ENCODE measurements at places on chromosomes 1 and 21. TPM values are rescaled to one million over a fixed set of nuclear protein-coding genes. Genes with fewer than 3 reads are reported as not detected.

GRCh38 chr21:46189213-46189958, 5.1 kb upstream of the SPATC1L start:
- no peak for DNase-seq

DNA sequence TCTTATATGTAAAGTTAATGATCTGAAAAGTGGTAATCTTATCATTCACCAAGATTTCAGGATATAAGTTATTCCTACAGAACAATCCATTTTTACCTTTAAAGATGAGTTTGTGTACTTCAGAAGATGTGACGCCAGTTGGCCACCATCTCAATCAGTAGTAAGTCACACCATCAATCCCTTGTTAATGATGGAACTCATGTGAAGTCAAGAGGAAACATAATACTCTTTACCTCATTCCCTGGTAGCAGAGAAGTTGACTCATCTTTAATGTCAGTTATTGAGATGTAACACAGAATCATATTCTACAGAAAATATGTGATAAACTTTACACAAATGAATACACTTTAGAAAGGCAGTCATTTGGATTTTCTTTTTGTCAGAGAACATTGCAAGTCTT, 38.2 kb downstream of the MRPL39 start:
- DNase-seq, result no peak

GRCh38 chr1:176315519-176316220, 108.6 kb upstream of the COP1 start:
- no peak for DNase-seq

DNA sequence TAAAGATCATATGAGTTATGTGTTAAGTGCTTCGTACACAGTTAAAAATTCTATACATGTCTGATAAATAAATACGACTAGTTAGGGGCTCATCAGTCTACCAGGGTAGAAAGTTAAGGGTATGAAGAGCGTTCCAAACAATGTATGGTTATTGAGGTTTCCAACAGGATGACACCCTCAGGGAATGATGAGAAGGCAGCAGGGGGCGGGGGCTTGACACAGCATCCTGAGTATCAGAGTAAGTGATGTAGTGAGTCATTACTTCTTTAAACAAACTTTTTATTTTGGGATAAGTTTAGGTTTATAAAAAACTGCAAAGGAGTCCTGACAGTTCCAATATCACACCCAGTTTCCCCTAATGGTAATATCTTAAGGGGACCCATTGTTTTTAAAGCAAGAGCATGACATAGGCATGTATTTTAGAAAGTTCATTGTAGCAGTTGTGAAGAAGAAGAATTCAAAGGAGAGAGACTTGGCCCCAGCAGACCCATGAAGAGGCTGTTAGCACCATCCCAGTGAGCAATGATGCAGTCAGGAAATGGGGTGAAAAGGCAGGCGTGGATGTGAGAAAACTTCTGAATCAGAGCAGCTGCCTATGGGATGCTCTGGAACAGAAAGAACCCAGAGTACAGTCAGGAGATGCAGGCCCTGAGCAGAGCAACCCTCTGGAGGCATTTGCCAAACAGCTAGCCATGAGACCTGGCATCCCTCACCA, 15.0 kb upstream of the PSMB2 start:
- DNase-seq, result no peak

DNA sequence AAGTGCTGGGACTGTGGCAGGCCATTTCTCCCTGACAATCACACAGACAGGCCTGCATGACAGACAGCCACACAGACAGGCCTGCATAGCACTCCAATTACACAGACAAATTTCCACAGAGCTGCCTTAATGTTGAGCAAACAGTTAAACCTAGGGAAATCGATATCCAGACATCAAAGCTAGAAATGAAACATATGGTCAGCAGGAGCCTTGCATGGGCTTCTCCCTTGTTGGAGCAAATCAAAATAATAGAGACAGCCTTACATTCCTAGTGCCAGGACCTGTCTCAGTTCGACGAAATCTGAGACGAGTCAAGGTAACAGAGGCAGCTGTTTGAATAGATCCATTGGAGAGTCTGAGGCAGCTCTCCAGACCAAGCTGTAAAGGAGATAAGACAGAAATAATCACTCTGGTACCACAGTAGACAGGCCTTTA, 42.4 kb downstream of the OLFML3 start:
- no peak for DNase-seq

- no peak for DNase-seq
These were observed 533.9 kb downstream of the PLPP3 start for GRCh38 chr1:56045477-56045876.

- DNase-seq, result no peak
These were observed 1.6 kb downstream of the KDM1A start for GRCh38 chr1:23020706-23021405.

GRCh38 chr1:102970496-102971078, 137.7 kb downstream of the COL11A1 start:
- DNase-seq, result no peak

The WASF2 gene
- 19.6 TPM for polyA plus RNA-seq

GRCh38 chr1:226882187-226882586, 11.8 kb downstream of the PSEN2 start:
- no peak for DNase-seq

DNA sequence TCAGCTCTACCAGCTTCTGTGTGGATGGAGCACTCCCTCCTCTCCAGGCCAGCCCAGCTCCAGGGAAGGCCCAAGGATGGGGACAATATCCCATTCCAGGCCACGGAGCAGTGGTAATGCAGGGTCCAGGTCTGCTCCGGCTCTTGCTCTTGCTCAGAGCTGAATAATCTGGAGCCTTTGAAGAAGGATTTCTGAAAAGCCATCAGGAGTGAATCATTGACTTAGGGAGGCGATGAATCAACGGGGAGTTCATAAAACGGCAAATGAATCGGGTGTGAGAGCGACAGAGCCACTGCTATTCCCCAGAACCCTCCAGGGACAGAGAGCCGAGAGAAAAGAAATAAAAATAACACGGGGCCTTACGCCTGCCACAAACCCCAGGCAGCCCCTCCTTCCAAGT, 7.7 kb downstream of the POU3F1 start:
- DNase-seq, result no peak

DNA sequence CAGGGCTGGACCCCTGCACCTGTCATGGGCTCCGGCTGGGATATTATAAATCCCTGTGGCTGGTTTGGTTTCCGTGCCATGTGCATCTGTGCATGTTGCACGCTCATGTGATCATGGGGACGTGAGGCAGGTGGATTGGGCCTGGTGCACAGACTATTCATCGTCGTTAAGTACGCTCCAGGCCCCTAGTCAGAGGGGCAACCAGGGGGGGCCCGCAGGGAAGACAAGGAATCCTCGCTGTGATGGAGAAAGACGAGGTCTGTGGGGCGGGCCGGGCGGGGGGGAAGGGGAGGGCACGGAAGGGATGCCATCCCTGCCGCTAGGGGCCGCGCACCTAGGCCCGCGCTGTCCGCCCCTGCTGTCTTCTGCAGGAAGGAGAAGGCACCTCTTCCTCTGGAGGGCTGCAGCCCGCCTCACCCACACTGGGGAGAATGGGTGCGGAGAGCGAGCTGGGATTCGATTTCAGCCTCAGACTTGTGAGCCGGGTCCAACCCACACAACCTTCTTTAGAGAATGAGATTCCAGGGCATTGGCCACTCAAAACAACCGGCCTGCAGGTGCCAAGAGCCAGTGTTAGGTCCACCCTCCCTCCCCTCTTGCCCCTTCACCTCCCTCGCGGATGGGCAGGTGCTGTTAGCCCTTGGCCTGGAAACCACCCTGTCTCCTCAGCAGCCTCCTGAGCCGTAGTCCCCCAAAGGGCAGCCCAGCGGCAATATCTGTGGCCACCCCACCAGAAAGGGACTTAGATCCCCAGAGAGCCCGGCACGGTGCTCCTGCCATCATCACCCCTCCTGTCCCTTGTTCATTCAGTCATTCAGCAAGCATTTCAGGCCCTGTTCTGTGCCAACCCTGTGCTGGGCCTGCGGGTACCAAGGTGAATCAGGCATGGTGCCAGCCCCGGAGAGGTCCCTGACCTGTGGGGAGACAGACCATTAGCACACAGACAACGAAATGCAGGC, 950 bp upstream of the LRP8 start:
- DNase-seq, result no peak

The PRAMEF20 gene
- polyA plus RNA-seq, result not detected

GRCh38 chr1:100928128-100928527, 32.2 kb downstream of the SLC30A7 start:
- DNase-seq, result no peak

DNA sequence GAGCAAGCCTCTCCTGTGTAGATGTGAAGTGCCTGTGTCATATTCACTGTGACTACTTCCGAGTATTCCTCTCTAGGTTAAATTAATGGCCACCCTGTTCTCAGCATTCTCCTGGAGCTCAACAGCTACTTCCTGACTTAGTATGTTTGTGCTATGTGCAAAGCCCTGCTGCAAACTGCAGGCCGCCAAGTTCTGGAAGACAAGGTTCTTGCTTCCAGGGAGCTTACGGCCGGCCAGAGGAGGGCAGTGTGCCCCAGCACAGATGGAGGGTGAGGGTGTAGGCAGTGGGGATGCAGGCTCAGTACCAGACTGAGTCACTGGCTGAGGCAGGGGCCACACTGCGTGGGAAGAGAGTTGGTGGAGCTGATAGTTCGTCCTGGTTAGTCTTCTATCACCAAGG, 43.2 kb downstream of the ELK4 start:
- DNase-seq, result no peak

Measured in heart right ventricle (tissue), 16 donors.